ENCODE measurements at places on chromosomes 4 and X.

GRCh38 chr4:119750771-119751170 is 122.2 kb upstream of the PDE5A start:
- DNase-seq, result no peak

DNA sequence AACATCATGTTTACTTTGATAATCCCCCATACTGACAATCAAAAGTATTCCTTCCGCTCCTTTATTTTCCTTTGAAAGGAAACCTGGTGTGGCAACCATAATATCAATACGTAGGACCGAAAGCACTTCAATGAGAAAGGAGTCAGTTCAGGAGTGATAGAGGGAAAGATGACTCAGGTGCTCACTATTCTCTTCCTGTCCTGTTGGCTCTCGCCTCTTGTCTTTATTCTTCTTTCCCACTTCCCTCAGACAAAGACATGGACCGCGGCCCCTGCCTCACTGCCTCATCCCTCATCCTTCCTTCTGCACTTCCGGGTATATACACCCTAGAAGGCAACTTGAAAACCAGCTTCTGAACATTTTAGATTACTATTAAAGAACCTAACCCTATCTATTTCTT is 49.8 kb upstream of the TNIP3 start:
- no peak for DNase-seq

GRCh38 chr4:70619778-70620177 is 8.8 kb upstream of the ENAM start:
- no peak for DNase-seq

DNA sequence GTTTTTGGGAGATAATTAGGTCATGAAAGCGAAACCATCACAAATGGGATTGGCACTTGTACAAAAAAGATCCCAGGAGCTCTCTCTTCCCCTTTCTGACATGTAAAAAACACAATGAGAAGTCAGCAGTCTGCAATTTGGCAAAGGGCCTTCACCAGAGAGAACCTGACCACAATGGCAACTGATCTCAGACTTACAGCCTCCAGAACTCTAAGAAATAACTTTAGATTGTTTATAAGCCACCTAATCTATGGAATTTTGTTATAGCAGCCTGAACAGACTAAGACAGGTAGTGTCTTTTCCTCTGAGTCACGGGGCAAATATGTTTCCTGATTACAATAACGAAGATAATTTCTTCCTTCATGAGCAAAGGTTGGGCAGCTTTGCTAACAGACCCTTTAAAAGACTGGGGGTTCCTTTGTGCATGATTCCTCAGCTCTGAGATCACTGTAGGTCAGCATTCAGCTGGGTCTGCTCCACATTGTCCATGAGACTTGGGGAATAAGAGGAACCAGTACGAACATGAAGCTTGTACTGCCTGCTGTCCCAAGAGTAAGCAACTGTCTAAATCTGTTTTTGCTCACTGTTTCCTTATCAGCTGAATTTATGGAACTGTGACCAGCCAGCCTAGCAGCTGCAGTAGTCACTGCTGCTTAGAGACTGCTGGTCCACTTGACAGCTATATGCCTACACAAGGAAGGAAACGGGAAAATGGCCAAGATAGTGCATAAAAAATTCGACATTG is 191.6 kb downstream of the ANAPC10 start:
- no peak for DNase-seq

GRCh38 chr4:185421366-185422124 is 4.2 kb downstream of the UFSP2 start:
- DNase-seq, result no peak

DNA sequence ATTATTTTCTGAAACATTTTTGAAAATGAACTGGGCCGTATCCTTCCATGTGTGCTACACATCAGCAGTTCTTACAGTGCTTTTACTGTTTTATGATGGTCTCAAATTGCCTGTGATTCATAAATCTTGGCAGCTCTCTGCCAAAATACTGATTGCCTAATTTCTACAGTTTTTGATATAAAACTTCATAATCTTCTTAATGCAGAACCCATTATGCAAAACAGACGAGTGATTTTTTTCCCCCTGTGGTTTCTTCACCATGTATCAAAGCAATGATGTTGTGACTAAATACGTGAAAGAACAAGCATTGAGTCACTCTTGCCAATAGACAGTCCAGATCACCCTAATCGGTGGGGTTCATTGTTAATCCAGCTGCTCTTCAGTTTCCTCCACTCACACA is 156.4 kb upstream of the WDR1 start:
- DNase-seq, result no peak

GRCh38 chrX:128634754-128635153 is 582.6 kb upstream of the ACTRT1 start:
- DNase-seq, result no peak

DNA sequence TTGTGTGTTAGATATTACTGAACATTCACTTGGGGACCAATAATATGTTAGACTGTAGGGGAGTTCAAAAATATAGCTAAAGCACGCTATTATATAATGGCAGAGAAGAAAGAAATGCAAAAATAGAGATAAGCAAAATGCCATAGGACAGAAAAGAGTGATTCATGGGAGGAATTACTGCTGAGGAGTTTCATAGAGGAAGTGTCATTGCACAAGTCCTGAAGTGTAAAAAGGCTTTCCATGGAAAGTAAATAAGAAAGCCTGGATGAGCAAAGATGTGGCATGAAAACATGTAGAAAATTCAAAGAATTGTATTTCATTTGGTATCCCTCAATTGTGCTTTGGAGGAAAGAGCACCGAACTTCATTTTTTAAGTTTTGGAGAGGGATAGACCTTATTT is 14.5 kb downstream of the HMGB2 start:
- DNase-seq, result no peak

GRCh38 chr4:166301266-166301665 is 428.2 kb downstream of the TLL1 start:
- no peak for DNase-seq

GRCh38 chr4:5469151-5469775 is 239.1 kb downstream of the EVC2 start:
- DNase-seq, result no peak

DNA sequence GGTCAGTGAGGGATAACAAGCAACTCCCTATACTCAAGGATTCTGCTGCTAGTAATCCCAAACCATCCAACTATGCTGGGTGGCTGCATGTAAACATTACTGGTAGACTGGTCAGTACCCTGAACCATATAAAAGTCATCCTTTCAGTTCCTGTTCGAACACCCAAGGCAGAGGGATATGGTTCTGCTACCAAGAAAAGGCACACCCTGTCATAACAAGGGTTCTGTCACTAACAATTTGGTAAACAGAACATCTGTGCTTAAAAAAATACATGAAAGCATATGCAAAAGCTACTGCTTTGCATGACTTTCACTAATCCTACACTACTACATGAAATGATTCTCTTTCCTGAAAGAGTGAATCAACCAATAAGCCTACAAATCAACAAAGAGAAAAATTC is 76.8 kb upstream of the MCF2 start:
- DNase-seq, result no peak

GRCh38 chrX:15576019-15576418 is 24.7 kb downstream of the ACE2 start:
- no peak for DNase-seq

DNA sequence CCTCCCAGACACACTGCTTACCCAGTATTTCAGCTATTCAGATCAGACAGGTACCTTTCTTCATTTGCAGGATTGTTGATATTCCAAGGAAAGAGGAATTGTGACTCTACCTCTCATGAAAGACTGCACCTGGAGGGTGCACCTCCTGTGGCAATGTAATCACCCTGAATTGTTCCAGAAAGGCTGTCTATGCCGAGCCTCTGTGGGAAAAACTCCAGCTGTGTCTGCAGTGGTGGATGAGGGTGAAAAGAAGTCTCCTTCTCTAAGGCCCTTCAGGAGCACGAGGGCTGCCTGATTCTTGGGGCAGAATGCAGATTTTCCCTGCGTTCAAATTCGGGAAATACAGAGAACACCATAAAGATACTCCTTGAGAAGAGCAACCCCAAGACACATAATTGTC is 108.2 kb upstream of the ADAMTS3 start:
- DNase-seq, result no peak

GRCh38 chr4:15438939-15439524 is 11.2 kb downstream of the C1QTNF7 start:
- DNase-seq, result no peak

DNA sequence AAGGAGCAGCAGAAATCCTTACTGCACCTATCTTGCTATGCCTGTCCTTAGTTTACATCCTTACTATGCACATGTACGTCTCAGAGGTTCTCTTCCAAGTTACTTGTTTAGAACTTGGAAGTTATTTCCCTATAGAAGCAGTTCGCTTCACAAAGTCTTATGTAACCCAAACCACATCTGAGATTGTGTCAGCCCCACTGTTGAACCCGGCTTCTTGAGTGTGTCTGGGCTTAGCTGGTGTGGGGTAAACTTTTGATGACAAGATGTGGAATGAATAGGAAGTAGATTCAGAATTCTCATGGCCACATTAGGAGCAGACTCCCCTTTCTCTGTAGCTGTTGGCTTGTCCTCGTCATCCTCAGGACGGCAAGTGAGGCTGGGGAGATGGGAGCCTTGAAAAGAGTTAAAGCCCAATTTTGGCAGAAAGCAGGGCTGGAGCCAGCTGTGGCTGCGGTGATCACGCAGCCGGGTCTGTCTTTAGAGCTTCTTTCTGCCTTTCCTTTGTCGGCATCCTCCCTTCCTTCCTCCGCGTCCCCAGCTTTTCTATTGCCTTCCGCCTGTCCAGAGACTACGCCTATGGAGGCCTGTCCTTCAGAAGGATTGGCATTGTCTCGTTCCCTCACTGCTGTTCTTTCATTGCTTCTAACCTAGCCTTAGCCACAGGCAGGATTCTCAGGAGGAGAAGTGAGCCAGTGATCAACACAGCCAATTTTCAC is 23.0 kb upstream of the LIMCH1 start:
- no peak for DNase-seq

- DNase-seq, result no peak
Measured at GRCh38 chr4:85475631-85476233, 782 bp downstream of the ARHGAP24 start.

GRCh38 chr4:96895826-96896225 is 1055.9 kb downstream of the PDHA2 start:
- no peak for DNase-seq

- DNase-seq, result no peak
Measured at GRCh38 chr4:53037892-53038291, 175.8 kb downstream of the RASL11B start.

DNA sequence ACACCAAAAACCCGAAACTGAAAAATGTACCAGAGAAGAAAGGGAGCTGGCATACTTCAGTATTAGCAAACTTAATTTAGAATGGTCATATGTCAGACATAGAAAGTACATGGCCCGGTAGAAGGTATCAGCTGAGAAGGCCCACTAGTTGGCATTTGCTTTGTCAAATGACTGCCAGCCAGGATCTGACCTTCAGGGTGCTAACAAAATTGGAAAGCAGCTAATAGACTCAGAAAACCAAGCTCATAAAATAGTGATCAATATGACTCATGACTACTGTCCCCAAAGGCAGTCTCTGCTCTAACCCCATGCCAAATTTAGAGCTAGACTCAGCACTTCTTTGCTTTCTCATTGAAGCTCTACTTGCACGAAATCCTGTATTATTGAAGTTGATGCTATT is 342.7 kb downstream of the PDGFC start:
- no peak for DNase-seq

DNA sequence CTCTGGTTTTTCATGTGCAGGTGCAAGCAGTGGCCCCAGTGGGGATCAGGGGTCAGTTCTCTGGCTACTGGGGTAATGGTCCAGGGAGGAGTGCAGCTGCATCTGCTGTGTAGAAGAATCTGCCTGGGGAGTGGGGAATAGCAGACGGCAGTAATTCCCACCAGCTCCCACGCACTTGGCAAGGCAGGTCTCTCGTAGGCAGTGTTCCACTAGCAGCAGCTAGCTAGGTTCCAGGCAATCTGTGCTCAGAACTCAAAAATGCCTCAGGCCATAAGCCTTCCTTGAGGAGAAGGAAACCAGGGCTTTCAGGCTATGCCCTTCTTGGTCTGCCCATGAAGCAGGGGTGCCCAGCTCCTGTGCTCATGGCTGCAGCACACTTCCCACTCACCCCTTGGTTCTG is 38.8 kb downstream of the DCLK2 start:
- no peak for DNase-seq

DNA sequence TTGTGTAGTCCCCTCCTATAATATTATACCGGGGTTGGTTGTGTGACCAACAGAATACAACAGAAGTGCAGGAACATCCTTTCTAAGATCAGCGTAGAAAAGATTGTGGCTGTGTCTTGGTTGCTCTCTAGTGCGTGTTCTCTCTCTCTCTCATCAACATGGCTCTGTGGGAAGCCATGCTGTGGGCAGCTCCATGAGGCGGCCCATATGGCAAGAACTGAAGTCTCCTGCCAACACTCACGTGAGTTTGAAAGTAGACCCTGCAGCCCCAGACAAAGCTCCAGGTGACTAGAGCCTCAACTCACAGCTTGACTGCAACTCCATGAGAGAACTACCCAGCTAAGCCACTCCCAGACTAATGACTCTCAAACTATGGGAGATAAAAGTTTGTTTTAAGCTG is 118.7 kb downstream of the TSPAN5 start:
- DNase-seq, result no peak

- no peak for DNase-seq
Measured at GRCh38 chr4:91220315-91220714, 1083.5 kb upstream of the GRID2 start.

DNA sequence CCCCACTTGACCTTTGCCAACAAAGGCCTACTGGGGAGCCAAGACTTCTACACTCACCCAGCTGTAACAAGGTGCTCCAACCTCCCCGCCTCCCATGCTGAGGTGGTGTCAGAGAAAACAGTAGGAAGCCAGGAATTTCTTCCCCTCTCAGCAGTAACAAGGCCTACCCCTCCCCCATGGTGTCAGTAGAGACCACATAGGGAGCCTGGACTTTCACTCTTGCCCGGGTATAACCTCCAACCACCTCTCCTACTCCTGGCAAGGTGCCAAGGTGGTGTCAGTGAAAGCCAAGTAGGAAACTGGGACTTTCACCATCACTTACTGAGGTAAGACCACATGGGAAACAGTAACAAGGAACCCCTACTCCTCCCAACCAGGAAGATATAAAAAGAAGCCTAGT is 93.1 kb downstream of the SLC16A2 start:
- DNase-seq, result no peak

DNA sequence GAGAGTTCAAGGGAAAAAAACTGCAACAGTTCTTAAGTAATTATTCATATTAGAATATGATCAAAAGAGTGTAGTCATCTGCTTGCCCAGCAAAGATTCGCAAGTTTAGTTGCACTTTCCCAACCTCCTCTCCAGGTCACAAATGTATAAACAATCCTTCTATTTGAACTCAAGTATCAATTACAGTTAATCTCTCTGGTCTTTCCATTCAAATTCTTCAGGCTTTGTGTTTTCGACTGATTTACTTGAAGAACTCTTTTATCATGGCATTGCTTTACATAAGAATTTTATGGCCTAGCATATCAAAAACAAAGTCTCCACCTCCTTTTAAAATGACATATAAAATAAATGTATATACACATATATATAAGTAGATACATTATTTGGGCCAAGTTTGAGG is 1009.6 kb upstream of the DIAPH2 start:
- no peak for DNase-seq

- no peak for DNase-seq
Measured at GRCh38 chr4:17721496-17722355, 59.7 kb downstream of the FAM184B start.

All from stimulated activated CD8-positive, alpha-beta memory T cell treated with anti-CD3 and anti-CD28 coated beads, Interleukin-2, amount 100 ng/mL, for 1 hour (primary cell).